ENCODE measurements at places on chromosomes 6 and 20. TPM values are rescaled to one million over a fixed set of nuclear protein-coding genes. Genes with fewer than 3 reads are reported as not detected.

DNA sequence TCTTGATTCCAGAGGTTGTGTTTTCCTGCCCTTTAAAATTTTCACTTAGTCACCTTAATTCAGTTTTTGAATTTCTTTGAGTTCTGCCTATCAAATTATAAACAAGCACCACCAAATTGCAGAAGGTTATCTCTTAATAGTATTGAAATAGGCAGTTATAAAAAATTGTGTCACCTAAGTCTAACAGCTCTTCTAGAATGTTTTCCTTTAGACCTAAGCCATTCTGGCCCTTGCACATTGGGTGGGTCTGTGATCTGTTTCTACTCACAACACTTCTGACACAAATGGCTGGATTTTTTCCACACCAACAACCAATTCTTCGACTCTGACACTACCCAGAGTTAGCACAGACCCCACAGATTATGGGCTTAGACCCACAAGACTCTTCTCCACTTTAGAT lies 101.9 kb downstream of the CARMIL1 start:
- no peaks in the 10 kb centered on the region for H3K36me3 ChIP-seq
- H3K27me3 ChIP-seq: no peaks in the 10 kb centered on the region
- peaks cover 2% of the 10 kb centered on the region for H3K4me1 ChIP-seq
- no peak overlapping the region for H3K4me3 ChIP-seq
- no peak overlapping the region for H3K27ac ChIP-seq

The BFSP1 gene
- 1.1 TPM for total RNA-seq

DNA sequence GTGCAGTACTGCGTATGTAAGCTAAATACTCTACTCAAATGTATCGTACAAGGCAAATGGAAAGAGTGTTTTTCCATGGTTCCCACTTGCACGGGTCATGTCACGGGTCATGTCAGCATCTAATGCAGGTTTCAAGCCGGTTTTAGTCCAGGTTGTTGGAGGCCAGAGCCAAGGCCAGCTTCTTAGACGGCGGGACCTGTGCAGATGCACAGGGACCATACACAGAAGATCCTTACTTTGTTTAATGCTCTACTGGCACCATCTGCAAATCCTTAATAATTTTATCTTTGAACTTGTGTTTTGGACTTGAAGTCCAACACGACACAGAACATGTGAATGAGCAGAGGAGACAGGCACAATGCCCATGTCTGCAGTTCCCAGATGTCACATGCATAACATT lies 42.7 kb downstream of the SOD2 start:
- no peaks in the 10 kb centered on the region for H3K4me1 ChIP-seq
- no peak for DNase-seq
- no peak overlapping the region for H3K4me3 ChIP-seq
- no peaks in the 10 kb centered on the region for H3K36me3 ChIP-seq
- H3K27ac ChIP-seq: no peak overlapping the region

DNA sequence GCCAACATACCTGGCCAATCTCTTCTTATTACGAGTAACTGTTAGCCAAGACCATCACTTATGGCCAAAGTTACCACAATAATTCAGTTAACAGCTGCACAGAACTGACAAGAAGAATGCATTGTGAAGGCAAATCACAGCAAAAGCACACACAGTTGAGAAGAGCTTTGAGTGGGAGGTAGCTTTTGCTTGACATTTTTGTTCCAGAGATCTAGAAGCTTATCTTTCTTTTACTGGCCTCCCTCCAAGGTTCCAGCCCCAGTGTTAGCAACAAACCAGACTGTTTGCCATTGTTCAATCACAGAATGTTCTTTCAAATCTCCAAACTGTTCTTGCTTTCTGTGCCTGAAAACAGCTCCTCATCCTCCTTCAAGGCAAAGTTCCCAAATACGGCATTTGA lies 35.9 kb upstream of the IRAK1BP1 start:
- no peak overlapping the region for H3K4me3 ChIP-seq
- no peaks in the 10 kb centered on the region for H3K27me3 ChIP-seq
- no peaks in the 10 kb centered on the region for H3K36me3 ChIP-seq
- peaks cover 7% of the 10 kb centered on the region for H3K4me1 ChIP-seq
- DNase-seq: no peak

DNA sequence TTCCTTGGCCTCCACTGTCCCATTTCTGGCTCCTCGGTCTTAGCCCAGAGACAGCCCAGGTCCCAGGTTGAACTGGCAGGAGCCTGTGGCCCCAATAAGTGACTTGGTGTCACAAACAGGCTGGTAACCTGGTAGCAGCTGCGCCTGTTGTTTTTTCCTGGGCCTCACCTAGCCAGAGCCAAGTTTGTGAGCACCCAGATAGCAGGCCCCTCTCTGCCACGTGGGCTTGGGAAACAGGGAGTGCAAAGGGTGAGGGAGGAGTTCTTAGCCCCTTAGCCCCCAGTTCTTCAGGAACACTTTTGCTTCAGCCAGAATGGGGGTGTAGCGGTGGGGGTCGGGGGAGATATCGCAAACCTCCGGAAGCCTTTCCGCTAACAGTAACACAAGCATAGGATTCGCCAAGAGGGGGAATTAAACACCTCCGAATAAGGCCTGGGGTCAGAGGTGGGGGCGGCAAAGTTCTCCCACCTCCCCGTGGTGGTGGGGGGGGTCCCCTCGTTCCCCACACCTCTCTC lies 760 bp downstream of the C6orf132 start:
- no peak overlapping the region for H3K27ac ChIP-seq
- H3K4me3 ChIP-seq: peak overlapping the region; percentile 35
- no peaks in the 10 kb centered on the region for H3K36me3 ChIP-seq
- H3K27me3 ChIP-seq: no peaks in the 10 kb centered on the region
- H3K4me1 ChIP-seq: peaks cover 5% of the 10 kb centered on the region

GRCh38 chr20:4070323-4071177 lies 55.2 kb upstream of the RNF24 start:
- no peak for DNase-seq
- no peaks in the 10 kb centered on the region for H3K4me1 ChIP-seq
- H3K27me3 ChIP-seq: no peaks in the 10 kb centered on the region
- no peak overlapping the region for H3K27ac ChIP-seq
- H3K4me3 ChIP-seq: no peak overlapping the region

DNA sequence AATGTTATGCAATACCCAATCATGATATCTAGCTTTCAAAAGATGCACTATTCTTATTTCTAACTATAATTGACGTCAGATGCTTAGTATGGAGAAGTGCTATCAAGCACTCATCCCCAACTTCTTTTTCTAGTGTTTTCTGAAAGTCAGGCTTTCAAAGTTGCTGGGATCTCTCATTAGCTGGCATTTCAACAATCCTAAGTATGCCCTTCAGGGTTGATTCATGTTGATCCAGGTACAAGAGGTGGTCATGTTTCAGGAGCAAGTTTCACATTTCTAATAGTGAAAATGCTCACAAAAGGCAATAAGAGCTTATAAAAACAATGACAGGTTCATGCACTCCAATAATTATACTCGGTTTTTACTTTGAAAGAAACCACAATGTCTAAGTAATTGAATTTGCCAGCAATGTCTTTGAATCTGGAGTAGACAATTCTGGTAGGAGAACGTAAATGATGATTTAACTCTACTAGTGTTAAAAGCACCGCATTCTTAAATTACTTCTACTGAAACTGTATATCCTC lies 193.7 kb upstream of the KHDRBS2 start:
- H3K27me3 ChIP-seq: no peaks in the 10 kb centered on the region
- no peaks in the 10 kb centered on the region for H3K4me1 ChIP-seq

- no peak for DNase-seq
- H3K27ac ChIP-seq: no peak overlapping the region
- H3K4me1 ChIP-seq: peaks cover 10% of the 10 kb centered on the region
- H3K36me3 ChIP-seq: no peaks in the 10 kb centered on the region
- H3K4me3 ChIP-seq: no peak overlapping the region
Observed at GRCh38 chr6:157440171-157440570, 59.2 kb downstream of the ZDHHC14 start.

GRCh38 chr6:23608931-23609435 lies 517.0 kb upstream of the NRSN1 start:
- H3K27me3 ChIP-seq: no peaks in the 10 kb centered on the region
- H3K36me3 ChIP-seq: no peaks in the 10 kb centered on the region
- H3K4me3 ChIP-seq: no peak overlapping the region

DNA sequence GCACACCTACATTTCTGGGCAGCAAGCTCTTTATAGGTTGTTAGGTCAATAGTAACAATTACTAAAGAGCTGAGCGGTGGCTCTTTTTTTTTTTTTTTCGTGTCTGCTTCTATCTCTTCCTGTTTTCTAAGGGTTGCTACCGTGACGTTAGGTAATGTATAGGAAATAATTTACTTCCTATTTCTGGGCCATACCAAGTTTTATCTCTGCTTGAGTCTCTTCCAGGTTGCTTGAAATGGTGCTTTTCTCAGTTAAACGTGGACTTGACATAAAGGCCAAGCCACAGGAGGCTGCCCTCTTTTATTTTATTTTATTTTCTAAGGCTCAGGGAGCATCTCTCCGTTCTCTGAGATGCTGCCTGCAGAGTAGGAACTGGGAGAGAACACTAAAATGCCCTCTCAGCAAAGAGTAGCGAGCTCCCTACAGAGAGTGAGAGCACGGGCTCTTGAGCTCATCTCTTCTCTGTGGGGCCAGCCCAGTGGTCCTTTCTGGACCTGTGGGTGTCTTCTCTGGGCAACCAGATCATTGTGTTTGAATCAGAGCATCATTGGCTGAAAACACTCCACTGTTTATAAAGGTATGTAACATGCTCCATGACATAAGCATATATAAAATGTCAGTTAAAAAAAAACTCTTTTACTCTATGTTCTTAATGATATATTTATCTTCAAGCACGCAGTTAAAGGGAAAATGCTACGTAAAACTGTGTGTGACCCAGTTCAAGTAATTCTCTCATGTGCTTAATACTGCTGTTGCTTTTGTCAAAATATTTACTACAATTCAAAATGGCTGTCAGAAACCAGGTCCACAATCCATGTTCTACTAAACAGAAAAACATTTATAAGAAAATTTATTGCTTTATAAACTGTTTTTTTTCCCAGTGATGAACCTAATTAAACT lies at the start of gene ZNF831:
TSS of gene ZNF831 (plus strand) at position 191 of the 900 bp plus-strand sequence. CDS start 27,199 bp downstream, outside the sequence.
- no peak for DNase-seq
- H3K4me3 ChIP-seq: no peak within 1 kb of the TSS
- no peak within 1 kb of the TSS for H3K27ac ChIP-seq
- no peaks in the 10 kb centered on the region for H3K27me3 ChIP-seq
- H3K4me1 ChIP-seq: no peaks in the 10 kb centered on the region

GRCh38 chr6:30325150-30325872 lies 1.4 kb upstream of the TRIM39 start:
- H3K4me3 ChIP-seq: peak overlapping the region; percentile 48
- H3K36me3 ChIP-seq: no peaks in the 10 kb centered on the region
- H3K27me3 ChIP-seq: no peaks in the 10 kb centered on the region
- no peak overlapping the region for H3K27ac ChIP-seq

- H3K36me3 ChIP-seq: no peaks in the 10 kb centered on the region
- H3K27me3 ChIP-seq: no peaks in the 10 kb centered on the region
- H3K27ac ChIP-seq: no peak overlapping the region
- H3K4me1 ChIP-seq: no peaks in the 10 kb centered on the region
Observed at GRCh38 chr20:32083469-32083868, 26.0 kb upstream of the TM9SF4 start.

The SIRPA gene
- total RNA-seq: 25.5 TPM

GRCh38 chr6:32252331-32253009 lies 28.6 kb upstream of the NOTCH4 start:
- no peak overlapping the region for H3K4me3 ChIP-seq
- no peak for DNase-seq
- H3K27me3 ChIP-seq: no peaks in the 10 kb centered on the region
- no peak overlapping the region for H3K27ac ChIP-seq
- peaks cover 1% of the 10 kb centered on the region for H3K4me1 ChIP-seq
- H3K36me3 ChIP-seq: no peaks in the 10 kb centered on the region

The TCF21 gene
- 34.1 TPM for total RNA-seq

DNA sequence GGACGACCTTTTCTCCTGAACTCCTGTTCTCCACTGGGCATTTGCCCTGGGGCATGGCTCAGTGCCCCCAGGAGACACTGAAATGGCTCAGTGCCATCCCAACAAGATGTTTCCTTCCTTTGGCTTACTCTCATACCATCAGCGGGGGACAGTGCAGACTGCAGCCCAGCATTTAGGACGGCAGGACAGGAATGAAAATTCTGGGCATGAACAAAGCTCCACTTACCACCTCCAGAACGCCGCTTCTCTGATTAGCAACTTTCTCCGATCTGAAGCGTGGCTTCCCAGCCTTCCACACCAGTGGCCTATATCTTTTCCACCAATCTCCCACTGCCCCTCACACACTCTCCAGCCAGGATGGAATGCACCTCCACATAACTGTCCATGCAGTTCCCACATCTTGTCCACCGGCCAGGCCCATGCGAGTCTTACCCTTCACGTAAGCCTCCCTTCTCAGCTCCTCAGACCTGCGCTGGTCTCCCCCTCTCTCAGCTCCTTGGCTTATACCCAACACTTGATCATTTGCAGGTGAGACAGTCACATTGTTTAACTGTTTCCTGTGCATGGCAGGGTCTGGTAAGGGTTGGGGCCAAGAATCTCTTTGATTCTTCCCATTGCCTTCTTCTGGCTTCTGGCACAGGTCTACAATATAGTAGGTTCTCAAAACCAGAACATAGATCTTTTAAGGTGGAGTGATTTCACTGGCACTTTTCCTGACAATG lies 114.5 kb downstream of the FYN start:
- no peaks in the 10 kb centered on the region for H3K36me3 ChIP-seq
- DNase-seq: no peak
- no peaks in the 10 kb centered on the region for H3K27me3 ChIP-seq
- no peak overlapping the region for H3K4me3 ChIP-seq
- no peak overlapping the region for H3K27ac ChIP-seq

DNA sequence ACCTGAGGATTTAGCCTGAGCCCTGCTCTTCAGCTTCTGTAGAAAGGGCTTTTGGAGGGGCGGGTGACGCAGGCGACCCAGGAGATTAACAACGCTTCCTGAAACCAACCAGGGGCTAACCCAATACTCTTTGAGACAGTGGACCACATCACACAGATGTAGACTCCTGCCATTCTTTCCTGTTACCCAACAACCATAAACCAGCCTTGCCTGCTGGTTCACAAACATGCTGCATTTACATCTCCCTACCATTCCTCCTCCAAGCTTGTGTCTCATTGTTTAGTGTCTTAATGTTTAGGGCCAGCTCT lies 28.3 kb downstream of the PPP1R16B start:
- no peak overlapping the region for H3K27ac ChIP-seq
- H3K4me1 ChIP-seq: no peaks in the 10 kb centered on the region
- H3K4me3 ChIP-seq: no peak overlapping the region
- H3K27me3 ChIP-seq: no peaks in the 10 kb centered on the region
- H3K36me3 ChIP-seq: no peaks in the 10 kb centered on the region

DNA sequence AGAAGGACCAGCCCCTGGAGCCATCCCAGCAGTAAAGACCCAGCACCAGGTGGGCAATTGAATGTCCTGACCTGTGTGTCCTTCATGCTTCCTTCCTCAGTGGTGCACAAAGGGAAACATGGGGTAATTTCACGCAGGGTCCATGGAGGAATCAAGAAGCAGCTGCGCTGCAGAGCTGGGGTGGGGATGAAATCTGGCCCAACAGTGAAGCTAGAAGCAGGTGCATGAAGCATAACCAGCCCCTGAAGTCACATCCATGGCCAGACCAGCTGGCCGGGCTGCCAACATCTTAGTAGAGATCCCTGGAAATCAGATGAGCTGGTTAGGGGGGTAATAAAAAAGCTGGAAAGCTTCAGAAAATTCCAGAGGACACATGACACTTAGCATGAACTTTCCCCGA lies 646.7 kb upstream of the DEFB115 start:
- no peaks in the 10 kb centered on the region for H3K4me1 ChIP-seq
- no peak overlapping the region for H3K27ac ChIP-seq
- H3K4me3 ChIP-seq: no peak overlapping the region
- H3K36me3 ChIP-seq: no peaks in the 10 kb centered on the region

All from ovary (tissue), 10 donors.